Iris pigment epithelial cell (primary cell): ENCODE measurements at places on chromosomes 2 and 18.

- no peak for DNase-seq
These were observed 435.8 kb upstream of the DDX18 start for GRCh38 chr2:117378653-117379052.

GRCh38 chr2:222651718-222652418, 4.0 kb downstream of the FARSB start:
- DNase-seq: peak; percentile 17

DNA sequence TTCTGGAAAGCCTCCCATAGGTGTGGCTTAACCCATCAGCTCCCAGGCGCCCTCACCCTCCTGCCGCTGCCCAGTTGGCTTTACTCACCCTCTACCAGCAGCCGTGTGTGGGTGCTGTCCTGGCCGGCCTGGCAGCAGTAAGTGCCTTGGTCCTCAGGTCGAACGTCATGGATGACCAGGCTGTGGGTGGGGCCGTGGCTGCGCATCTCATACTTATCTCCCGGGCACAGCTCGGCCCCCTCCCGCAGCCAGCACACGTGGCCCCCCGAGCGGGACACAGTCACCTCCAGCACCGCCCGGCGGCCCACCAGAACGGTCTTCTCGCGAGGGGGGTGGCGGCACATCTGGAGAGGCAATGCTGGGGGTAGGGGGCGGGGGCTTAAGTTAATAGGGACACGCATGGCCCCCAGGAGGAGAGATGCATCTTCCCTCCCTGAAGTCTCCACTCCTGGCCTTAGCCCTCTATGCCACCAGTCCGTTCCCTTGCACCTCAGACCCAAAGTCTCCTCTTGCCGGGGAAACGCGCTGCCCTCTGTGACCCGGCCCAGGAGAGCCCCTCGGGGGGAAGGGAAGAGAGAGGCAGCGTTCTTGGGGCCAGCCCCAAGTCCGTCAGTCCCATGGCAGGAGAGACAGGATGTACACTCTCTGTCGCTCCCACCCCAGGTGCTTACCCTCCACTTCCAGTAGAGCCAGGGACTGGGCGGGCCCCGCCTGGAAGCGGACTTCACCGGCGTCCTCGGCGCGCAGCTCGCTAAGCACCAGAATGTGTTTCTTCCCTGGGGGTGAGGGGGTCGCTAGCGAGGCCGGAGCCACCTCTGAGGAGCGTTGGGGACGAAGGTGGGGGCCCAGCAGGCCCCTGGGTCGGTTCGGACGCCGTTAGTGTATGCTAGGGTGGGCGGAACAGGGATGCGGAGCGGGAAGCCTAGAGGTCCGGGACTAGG, 7.9 kb downstream of the TMEM198 start:
- DNase-seq: peak; percentile 34

- DNase-seq: no peak
These were observed 505.4 kb upstream of the MYT1L start for GRCh38 chr2:2836343-2837070.

- DNase-seq: no peak
These were observed 27.6 kb downstream of the INPP5D start for GRCh38 chr2:233087713-233088112.

DNA sequence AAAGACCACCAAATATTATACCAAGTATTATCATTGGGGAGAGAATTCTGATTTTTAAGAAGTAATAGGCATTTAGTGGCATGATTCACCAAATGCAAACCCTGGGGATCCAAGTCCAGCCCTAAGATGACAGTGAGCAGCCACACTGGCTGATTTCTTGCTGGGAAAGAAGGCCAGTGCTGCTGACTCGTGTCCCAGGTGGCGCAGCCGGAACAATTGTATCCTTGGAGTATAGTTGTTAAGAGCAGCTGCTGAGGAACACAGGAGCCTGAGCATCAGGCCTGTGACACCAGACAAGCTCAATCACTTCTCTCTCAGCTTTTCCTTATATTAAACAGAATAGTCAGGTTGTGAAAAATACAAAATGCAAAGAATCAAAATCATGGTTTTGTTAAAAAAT, 48.4 kb downstream of the LRP1B start:
- DNase-seq: no peak

GRCh38 chr2:149329068-149329467, 1.3 kb upstream of the LYPD6 start:
- DNase-seq: peak; percentile 1

DNA sequence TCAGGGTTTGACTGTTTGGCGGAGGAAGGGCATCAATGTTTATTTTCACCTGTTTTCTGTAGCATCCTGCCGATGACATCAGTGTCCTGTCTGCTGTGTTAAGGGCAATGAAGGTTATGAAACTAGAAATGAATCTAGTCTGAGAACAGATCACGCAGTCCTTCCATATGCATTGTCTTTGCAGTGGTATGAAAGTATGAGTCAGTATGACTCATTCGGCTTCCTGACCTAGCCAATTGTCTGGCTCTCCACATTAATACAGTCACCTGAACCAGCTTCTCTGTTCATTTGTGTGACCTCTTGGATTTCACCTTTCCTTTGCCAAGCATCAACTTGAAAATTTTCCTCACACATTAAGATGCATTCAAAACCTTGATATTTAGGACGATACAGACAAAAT, 353.8 kb downstream of the RND3 start:
- DNase-seq: peak; percentile 96

GRCh38 chr2:230668939-230669303, 43.7 kb upstream of the CAB39 start:
- no peak for DNase-seq

DNA sequence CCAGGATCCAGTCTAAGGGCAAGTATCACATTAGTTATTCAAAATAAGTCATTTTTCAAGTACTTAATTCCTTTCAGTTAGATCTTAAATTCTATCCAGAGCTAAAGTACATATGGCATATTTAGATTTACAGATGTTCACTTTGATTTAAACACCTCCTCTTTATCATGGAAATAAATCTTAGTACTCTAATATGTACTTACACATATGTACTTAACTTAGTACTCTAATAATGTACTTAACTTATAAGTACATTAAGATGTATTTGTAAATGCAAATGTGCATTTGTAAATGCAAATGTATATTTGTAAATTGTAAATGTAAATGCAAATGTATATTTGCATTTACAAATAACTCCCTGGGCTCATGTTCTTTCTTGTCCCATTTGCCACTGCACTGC, 14.6 kb downstream of the PIGN start:
- no peak for DNase-seq

DNA sequence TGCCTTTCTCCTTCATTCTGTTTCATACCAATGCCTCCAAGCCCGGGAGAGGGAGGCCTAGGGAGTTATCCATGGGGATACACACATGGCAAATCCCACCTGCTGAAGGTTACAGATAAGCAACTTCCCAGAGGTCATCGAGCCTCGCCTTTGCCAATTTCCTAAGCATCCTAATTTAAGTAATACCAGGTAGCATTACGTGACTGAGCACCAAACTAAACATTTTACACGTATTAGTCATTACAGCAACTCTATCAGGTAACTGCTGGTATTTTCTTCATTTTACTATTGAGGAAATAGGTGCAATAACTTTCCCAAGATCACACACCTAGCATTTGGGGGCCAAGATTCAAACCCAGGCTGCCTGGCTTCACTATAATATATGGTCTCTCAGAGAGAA, 30.1 kb upstream of the BZW1 start:
- no peak for DNase-seq

DNA sequence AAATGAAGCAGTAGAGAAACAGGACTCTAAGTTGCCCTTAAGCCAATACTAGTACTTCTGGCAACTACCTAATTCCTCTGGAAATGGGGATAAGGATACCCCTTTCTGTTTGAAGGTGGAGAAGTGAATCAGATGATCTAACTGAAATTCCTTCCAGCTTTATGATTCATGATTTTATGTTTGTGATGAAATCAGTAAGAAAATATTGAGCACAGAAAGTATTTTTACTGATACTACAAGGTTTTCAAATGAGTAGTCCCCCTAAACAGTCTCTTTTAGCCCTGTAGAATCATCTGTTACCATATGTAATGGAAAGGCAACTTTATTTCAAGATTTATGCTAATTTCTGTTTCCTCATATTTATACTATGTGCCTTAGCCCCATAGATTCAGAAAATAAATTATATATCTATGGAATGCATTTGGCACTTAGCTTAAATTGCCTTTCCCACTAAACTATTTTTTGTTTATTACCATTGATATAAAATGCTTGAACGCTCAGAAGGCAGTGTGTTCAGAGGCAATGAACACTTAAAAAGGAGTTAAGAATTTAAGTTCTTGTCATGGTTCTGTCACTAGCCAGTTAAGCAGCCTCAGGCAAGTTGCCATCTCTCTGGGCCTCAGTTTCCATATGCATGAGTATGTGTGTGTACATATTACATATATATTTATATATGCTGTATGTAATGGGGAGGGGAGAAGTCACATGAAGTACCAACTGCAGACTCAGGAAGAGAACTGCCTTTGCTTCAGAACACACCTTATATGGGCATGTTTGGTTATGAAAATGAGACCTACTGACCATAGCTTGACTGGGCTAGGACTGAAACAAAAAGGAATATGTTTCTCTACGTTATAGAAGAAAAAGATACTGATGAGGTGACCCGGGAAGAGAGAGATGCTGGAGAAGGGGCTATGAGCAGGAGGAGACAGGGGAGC, 97.7 kb downstream of the CDC42EP3 start:
- peak; percentile 72 for DNase-seq

DNA sequence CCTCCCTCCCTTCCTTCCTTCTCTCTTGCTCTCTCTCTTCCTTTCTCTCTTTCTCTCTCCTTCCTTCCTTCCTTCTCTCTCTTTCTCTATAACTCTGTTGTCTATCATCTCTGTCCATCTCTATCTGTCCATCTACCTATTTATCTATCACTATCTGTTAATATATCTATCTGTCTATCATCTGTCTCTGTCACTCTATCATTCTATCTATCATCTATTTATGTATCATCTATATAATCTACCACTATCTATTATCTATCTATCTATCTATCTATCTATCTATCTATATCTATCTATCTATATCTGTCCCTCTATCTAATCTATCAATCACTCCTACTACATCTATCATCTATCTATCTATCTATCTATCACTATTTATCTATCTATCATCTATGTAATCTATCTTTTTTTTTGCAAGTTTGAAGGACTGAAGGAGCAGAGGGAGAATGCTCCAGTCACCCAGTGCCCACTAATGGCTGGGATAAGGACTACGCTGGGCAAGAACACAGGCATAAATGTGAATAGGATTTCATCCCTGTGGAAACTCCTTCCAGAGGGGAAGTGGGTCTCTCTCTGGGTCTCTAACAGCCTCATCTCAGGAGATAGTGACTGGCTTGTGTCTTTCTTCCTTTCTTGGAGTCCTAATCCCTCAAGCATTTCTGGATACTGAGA, 427.0 kb downstream of the LPIN1 start:
- peak; percentile 31 for DNase-seq

DNA sequence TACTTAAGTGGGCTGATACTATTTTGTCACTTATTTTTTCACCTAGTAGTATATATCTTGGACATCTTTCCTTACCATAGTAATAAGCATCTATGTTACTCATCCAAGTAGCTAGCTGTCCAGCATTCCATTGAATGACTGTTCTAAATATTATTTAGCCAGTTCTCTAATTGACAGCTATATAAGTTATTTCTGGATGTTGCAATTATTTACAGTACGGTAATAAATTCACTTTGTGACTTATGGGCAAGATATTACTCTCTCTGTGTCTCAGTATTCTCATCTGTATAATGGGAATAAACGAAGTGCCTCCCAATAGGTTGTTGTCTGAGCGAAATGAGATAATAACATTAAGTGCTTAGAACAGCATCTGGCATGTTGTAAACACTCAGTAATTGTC, 46.6 kb upstream of the AGAP1 start:
- peak; percentile 67 for DNase-seq

DNA sequence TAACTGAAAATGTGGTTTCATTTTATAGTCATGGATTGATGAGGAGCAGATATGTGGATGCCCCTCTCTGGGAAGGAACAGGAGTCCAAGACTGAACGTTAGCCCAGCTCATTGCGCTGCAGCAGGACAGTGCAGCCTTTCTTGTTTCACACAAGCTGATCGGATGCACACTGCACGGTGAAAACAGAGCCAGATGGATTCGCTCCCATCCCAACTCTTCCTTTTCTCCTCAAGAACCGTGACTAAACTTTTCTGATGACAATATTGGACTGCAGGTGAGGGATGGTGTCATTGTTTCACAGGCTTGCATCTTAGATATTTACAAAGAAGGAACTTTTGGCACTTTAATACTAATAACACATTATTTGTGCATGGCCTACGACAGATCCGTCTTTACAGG, 33.8 kb upstream of the COPS8 start:
- no peak for DNase-seq

- peak; percentile 74 for DNase-seq
These were observed 116.6 kb downstream of the SRBD1 start for GRCh38 chr2:45494275-45494977.

DNA sequence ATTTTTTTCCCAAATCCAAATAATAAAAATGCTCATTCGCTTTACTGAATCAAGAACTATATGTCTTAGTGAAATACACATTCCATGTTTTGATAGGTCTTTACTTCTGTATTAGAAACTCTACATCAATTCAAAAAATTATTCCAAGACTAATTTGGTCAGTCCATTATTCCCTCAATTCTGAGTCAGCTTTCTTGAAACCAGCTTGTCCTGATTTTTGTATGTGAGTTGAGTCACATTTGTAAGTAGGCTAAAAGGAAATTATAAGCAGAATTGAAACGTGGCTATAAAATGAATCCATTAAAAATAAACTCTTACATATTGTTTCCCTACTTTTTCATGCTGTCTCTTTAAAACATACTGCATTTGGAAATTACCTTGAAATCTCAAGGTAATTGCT, 113.0 kb downstream of the DNER start:
- DNase-seq: peak; percentile 13

- no peak for DNase-seq
These were observed 100.9 kb downstream of the BAZ2B start for GRCh38 chr2:159515441-159515840.

GRCh38 chr18:29003194-29003593, 826.3 kb upstream of the CDH2 start:
- no peak for DNase-seq
